ENCODE measurements at places on chromosomes 1 and 21.

GRCh38 chr1:32334274-32334861 is 1.7 kb downstream of the MARCKSL1 start:
- no peak for DNase-seq

GRCh38 chr1:168470901-168471431 is 72.8 kb downstream of the XCL2 start:
- DNase-seq, result peak; percentile 13

DNA sequence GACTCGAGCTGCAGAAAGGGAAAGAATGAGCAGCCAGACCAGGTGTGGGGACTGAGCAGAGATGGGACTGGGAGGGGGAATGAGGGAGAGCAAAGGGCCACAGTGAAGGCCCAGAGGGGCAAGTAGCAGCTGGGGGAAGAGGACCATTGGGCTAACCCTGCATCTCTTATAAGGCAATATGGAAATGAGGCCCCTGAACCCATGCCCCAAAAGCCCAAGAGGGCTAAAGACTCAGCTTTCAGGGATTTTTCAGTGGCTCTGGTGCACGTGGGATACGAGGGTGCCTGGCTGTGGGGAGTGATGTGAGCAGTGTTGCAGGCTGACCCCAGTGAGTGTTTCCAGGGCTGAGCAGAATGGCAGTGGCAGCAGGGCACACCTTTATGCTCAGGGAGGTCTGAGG is 496 bp upstream of the TNNI1 start:
- DNase-seq, result no peak

DNA sequence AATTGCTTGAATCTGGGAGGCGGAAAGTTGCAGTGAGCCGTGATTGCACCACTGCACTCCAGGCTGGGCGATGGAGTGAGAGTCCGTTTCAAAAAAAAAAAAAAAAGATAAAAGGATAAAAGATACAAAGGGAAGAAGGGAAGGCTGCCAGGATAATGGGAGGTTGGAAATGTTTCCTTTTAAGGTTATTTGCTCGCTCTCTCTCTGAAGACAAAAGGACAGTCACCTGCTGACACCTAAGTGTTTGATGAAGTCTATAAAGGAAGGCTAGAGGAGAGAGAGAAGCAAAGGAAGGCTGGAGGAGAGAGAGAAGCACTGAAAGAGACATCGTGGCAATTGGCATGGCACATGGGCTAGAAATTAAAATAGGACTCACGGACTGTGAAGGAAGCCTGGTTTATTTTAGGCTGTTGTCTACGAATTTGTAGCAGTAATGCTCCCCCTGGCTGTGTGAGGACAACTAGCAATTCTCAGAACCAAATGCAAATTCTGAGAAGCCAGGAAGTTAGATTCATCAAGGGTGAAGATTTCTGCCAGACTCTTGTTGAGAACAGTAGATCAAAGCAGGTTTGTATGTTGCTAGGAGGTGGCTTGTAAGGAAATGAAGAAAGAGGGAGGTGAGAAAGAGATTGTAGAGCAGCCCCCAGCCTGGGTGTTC is 154.2 kb downstream of the ZP4 start:
- DNase-seq, result peak; percentile 71

DNA sequence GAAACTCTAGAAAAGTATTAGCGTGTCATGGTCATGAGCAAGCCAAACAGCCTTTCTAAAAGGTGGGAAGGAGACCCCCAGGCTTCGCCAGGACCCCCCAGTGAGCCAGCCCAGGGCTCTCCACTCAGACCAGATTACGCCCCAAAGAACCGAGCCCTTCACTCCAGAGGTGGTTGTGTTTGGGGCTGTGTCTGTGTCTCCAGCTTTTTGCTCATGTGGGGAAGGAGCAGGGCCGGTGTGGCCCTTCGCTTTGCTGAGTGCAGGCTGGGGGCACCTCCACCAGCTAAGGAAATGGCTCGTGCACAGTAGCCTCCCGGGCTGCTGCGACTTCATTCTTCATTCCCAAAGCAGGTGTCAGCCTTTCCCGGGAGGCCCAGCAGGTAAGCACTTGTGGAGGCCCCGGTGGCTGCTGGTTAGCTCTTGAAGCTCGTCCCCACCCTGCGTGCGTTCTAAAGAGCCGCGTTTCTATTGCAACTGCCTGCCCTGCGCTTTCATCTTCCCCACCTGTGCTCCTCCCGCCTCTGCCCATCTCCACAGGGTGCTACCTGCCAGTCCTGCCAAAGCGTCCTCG is 531 bp downstream of the TSPEAR start:
- peak; percentile 86 for DNase-seq

- no peak for DNase-seq
Observed at GRCh38 chr1:165376811-165377311, 20.3 kb upstream of the LMX1A start.

- DNase-seq, result no peak
Observed at GRCh38 chr1:35442734-35443133, 114.5 kb downstream of the KIAA0319L start.

DNA sequence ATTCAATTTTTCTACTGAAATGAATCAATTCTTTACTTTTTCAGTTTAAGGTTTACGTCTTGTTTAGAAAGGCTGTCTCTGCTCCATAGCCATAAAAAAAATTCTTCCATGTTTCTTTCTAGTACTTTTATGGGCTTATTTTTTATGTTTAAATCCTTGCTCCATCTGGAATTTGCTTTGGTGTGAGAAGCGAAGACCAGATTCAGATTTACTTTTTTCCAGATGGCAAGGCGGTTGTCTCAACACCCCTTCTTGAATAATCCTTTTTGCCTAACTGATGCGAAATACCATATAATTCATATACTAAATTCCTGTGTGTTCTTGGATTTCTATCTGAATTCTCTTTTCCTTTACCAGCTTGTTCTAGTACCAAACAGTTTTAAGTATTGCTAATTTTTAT is 101.5 kb downstream of the C1orf94 start:
- DNase-seq, result no peak

- peak; percentile 88 for DNase-seq
Observed at GRCh38 chr1:204398197-204399125, 13.2 kb downstream of the PPP1R15B start.

GRCh38 chr1:180196436-180197003 is 33.5 kb upstream of the LHX4 start:
- no peak for DNase-seq

- DNase-seq, result no peak
Observed at GRCh38 chr1:50454911-50455310, 31.7 kb upstream of the DMRTA2 start.

DNA sequence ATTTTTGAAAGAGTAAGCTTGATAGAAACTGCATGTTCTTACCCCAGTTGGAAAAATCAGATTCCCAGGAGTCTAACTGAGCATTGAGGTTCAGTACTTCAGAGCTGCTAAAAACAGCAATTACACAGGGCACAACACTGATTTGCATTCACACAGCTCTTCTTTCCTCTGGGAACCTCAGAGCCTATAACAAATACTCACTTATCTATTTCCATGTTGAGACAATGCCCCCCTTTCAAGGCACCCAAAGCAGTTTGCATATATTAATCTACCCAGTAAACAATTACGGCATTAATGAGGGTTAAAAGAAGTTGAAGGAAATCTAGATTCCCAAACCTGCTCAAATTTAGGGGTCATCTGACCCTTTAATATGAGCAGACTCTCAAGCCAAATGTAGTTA is 126.9 kb upstream of the SLC35F3 start:
- DNase-seq, result no peak

DNA sequence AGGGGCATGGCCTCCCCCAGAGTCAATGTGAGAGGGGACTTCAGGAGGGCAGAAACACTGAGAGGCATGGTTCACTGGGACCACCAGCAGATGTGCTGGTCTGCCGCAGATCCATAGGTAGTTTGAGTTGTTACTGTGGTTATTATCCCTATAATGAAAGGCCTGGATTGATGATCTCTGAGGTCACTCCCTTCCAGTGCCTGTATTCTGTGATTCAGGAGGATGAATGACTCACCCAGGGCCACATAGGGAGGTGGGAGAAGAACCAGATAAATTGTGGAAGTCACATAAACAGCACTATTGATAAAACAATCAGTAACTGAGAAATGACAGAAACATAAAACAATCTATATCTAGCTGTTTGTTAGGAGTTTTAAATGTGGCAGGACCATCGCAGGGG is 22.7 kb upstream of the ACTL8 start:
- DNase-seq, result no peak

DNA sequence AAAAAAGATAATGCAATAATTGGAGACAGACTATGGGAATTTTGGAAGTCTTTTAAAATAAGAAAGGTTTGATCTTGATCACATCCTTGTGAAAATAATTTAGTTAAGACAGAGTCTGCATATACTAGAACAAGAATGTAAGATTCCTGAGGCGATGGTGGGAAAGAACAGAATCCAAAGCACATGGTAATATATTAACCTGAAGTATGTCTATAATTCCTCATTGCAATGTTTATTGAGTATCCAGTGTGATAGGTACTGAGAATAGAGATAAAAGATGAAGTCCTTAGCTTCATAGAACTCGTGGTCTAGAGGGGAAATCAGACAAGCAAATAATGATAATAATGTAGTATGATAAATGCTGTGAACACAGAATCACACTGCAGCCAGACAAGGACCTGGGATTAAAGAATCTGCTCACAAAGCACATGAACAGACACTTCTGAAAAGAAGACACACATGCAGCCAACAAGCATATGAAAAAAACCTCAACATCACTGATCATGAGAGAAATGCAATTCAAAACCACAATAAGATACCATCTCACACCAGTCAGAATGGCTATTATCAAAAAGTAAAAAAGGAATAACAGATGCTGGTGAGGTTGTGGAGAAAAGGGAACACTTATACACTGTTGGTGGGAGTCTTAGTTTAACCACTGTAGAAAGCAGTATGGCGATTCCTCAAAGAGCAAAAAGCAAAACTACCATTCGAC is 6.9 kb upstream of the ANGPTL3 start:
- no peak for DNase-seq

DNA sequence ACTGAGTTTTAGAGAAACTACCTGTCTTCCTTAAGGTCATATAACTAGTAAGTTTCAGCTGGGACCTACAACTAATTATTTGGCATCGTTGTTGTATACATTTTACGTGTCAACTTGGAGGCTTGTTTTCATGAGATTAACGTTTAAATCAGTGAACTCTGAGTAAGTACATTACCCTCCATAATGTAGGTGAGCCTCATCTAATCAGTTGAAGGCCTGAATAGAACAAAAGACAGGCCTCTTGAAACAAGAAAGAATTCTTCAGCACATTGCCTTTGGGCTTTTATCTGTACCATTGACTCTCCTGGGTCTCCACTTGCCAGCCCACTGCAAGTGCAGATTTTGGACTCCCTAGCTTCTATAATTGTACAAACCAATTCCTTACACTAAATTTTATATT is 364.6 kb downstream of the ADGRL2 start:
- DNase-seq, result no peak

GRCh38 chr1:26838474-26839338 is 12.2 kb downstream of the ZDHHC18 start:
- no peak for DNase-seq

GRCh38 chr21:36860736-36861594 is 105.5 kb downstream of the HLCS start:
- DNase-seq, result no peak

GRCh38 chr1:221724931-221725605 is 16.8 kb downstream of the DUSP10 start:
- no peak for DNase-seq

GRCh38 chr1:209896346-209896745 is 41.7 kb upstream of the SYT14 start:
- no peak for DNase-seq

DNA sequence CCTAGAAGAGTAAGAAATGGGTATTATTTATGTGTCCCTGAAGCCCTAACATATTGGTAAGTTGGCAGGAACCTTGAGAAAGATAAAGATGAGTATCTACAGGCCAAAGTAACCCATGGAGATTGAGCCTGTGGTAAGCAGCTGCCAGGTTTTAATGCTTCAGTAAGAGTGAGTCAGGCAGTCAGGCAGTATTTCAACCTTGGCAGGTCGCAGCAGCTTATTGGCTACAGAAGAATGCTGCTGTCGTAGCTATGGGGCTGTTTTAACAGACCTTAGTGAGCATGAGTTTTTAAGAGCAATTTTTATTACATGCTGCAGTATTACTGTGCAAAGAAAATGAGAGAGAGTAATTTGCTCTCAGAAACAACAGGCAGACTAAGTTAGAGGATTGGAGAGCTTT is 10.3 kb upstream of the SLC30A10 start:
- no peak for DNase-seq

DNA sequence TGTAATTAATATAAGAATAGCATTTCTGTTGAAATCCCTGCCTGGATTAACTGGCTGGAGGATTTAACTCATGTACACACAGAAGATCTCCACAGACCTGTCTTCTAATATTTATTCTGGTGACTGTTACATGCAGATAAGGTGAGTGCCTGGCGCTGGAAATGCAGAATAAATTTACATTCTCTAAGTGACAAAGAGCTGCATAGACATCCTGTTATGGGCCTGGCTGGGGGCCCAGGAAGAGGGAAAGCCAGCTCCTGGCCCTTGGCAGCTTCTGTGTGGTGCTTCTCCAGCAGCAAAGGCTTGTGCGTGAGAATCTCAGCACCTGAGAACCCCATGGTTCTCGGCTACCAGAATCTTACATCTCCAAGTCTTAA is 446.6 kb downstream of the PTPRU start:
- DNase-seq, result peak; percentile 89

GRCh38 chr1:229298887-229299503 is 28.1 kb downstream of the RAB4A start:
- no peak for DNase-seq

- no peak for DNase-seq
Observed at GRCh38 chr1:207344221-207344620, 22.7 kb downstream of the CD55 start.

- DNase-seq, result no peak
Observed at GRCh38 chr1:6410248-6410893, 9.3 kb downstream of the HES2 start.

DNA sequence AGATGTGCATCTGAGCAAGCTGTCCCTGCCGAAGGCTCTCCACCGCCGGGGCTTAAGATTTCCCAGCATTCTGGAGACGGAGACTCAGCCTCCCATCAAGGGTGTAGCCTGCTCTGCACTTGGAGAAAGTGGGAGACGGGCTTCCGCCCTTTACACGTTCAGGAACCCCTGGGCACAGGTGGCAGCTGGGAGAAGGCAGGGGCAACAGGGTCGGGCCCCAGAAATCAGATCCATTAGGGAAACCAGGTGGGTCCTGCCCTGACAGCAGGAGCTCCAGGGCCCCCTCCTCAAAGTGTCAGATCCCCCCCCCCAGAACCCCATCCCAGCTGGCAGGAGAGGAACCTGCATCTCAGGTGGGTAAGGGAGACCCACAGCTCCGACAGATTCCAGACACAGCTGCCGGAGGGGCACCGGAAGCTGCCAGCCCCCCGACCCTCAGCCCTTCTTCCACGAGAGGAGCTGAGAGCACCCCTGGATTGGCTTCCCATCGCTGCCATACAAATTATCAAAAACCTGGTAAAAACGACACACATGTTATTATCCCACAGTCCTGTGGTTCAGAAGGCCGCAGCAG is 236.6 kb downstream of the NPHP4 start:
- DNase-seq, result no peak

DNA sequence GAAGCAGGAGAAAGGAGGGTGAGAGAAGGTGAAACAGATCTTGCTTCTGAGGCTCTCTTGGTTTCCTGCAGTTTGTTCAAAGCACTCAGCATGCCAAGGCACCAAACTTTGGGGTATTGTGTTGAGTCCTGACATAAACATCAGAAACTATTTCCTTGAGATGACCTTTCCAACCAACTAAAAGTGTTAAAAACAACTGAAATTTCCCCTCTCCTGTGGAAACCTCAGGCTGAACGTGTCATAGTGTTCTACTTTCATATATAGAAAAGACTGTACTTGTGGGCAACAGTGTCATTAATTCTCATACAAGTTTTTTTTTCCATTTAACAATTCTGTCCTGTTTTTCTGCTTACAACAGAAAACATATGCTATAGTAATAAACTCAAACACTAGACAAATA is 6.3 kb upstream of the LYST start:
- no peak for DNase-seq

- peak; percentile 26 for DNase-seq
Observed at GRCh38 chr1:30087465-30087864, 635.9 kb downstream of the MATN1 start.
